Activated naive CD4-positive, alpha-beta T cell treated with anti-CD3 and anti-CD28 coated beads, Interleukin-2, amount 50 U/mL, for 16 hours (primary cell): ENCODE measurements at places on chromosomes 7 and 10.

- DNase-seq, result no peak
These were observed 237.1 kb downstream of the PRPF18 start for GRCh38 chr10:13823709-13824405.

DNA sequence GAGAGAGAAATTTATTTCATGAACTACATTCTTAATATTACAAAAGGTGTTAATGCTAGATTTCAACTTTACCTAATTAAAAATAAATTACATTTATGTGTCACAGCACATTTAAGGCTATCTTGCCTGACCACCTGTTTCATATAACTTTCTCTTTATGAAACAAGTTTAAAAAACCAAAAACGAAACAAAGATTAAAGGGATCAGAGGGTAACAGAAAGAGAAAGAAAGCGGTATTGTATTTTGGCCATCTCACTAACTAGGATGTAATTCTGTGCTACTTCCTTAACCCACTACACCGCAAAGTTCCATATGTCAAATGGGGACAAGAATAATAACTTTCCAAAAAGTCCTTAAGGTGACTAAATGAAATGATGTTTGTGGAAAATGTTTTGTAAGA lies 6.3 kb upstream of the RHOBTB1 start:
- DNase-seq, result no peak

DNA sequence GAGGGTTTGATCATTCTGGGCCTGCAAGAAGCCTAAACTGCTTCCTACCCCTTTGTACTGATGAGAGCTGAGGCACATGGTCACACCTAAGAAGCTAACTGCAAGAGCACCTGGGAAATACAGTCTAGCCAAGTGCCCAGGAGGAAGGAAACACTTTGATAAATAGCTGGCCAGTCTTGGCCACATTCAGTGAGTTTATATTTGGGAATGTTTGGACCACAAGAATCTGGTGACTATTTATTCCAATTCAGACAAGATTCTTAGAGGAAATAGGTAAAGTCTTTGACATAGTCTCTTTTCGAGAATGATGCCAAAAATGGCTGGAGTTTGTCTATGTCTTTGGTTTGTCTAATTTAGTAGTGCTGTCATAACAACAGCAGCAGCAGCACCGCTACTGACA lies 213.6 kb downstream of the KIF20B start:
- no peak for DNase-seq

DNA sequence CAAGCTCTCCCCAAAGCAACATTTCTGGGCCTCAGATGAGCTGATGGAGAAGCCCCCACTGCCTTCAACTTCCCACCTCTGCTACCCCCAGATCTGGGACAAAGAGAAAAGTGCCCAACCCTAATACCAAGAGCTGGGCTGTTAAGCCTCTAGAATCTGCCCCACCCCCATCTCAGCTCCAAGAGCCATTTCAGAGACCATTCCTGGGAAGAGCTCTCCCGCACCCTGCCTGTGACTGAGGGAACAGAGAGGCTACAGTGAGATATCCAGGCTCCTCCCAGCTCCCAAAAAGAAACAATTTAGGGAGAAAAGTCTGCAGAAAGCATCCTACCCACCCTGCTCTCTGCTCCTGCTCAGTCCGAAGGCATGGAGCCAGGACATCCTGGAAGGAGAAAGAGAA lies 2.5 kb upstream of the KCNH2 start:
- no peak for DNase-seq

DNA sequence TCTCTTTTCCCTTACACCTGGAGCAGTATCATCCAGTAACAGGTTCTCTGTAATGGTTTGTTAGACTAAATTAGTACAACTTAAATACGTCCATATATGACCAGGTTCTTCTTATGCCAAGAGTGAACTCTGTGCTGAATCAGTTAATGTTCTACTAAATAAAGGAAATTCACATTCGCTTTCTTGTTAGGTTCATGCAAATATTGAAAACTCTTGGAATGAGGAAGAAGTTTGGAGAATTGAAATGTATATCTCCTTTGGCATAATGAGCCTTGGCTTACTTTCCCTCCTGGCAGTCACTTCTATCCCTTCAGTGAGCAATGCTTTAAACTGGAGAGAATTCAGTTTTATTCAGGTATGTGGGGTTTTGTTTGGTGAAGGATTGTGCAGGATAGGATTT lies 15.3 kb upstream of the CFAP69 start:
- DNase-seq, result no peak

DNA sequence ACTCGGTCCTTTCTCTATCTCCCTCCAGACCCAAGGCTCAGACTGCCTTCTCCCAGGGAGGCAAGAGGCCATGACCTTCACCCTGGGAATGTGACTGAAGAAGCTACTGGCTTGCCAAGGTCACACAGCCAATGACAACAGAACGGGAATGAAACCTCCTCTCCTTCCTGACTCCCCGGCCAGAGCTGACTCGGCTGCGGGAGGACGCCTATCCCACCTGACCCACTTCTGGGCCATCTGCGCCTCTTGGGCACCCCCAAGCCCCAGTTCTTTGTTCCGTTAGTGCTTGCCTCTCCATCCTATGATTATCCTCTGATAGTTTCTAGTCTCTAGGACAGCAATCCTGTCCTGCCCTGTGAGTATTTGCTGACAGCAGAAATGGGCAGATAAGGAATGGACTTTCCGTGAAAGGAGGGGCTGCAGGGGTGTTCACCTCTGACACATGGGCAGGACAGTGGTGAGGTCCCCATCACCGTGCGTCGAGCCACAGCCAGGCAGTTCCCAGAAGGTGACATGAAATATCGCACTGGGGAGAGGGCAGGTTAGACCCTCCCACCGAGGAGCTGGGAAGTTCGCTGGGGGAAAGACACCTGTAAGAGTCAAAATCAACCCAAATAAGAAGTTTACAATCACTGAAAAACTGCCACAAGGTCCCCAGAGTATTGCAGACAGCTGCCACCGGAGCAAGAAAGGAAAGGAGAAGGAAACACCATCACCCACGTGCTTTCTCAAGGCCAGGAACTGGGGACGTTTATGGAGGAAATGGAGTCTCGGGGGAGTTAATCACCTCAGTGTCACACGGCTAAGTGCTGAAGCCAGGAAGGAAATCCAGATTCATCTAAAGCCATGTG lies 63.0 kb downstream of the INSIG1 start:
- DNase-seq, result no peak

DNA sequence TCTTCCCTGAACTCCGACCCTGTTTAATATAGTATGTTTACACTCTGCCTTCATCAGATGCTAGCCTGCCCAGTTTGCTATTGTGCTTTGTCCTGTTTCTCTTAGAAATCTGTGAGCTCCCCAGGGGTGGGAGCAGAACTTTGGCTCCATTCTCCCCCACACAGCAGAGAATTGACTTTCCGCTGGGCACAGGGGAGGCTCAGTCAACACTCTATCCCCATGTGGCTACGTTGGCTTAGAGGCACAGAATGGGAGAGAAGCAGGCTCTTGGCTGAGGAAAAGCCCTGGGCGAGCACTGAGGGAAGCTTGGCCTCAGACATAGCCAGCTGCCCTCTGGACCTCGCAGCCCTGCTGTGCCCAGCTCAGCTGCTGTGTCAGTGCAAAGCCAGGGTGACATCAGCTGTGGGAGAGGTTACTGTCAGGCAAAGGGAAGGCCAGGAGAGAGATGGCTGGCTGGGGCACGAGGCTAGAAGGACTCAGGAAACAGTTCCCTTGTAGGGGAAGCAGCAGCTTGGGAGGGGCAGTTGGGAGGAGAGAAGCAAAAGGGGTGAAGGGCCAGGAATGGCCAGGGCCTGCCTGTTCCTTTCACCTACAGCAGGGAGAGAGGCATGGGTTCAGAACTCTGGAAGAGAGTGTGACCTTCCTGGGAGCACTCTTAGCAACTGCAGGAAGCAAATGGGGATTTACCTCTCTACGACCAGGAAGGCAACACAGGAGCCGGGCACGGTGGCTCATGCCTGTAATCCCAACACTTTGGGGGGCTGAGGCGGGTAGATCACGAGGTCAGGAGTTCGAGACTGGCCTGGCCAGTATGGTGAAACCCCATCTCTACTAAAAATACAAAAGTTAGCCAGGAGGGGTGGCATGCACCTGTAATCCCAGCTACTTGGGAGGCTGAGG lies 5.8 kb upstream of the SCD start:
- DNase-seq, result no peak

DNA sequence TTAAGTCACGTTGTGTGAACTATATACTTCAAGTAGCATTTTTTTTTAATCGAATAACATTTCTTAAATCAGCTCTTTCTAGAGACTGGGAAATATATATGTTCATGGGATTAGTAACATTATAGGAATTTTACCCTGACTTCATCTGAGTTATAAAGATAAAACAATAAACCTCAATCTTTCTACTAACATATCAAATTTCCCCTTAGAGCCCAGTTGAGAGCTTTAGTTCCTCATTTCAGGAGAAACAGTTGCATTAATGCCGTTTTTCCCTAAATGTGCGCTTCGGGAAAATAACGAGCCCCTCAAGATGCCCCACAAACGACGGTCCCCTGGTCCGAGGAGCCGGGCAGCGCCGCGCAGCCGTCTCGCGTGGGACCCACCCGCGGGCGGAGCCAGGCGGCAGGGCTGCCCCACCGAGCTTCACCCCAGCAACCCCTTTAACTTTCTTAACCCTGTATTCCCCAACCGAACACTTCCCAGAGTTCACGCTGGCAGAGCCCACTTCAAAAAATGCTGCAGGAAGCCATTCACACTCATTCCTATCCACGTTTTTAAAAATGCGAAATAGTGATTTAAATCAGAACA lies 152.5 kb upstream of the YAE1 start:
- no peak for DNase-seq

DNA sequence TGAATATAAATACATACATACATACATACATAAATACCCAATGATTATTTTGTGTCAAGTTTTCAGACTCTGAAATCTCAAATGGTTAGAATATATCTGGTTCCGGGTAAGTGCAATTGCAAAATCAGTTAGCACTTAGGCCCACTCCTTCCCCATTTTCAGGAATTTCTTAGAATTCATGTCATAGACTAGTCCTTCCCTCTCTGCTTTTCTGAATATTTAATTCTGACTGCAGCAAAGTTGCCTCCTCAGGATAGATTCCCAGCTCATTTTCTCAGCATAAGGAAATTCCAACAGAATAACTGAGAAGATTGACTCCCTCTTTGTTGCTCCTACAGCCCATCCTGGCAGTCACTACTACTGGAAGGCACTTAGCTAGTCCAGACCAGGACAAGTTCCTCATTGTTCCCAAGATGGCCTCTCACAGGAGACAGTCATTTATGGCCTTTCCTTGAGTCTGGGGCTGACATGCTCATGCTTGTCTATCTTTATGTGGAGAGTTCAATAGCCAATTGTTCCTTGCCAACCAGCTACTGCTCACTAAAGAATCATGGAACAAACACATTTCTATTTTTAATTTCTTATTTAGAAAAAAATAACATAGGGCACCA lies 142.9 kb upstream of the ITGB1 start:
- no peak for DNase-seq

DNA sequence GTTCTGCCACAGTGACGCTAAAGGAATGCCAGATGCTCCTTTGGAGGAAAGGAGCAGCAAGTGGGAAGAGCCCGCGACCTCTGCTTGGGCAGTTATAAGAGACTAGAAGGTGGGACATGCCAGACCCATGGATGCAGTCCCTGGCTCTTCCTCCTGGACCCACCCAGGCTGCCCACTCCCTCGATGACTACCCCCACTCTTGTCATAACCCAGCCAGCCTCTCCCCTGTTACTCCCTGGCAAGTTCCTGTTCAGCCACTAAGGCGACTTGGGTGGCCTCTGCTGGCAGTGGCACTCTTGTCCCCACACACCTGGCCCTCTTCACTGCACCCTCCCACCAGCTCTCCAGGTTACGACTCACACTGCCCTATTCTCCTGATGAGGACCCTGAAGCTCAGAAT lies 33.5 kb downstream of the COL13A1 start:
- no peak for DNase-seq

- no peak for DNase-seq
These were observed 103.0 kb downstream of the NXPH1 start for GRCh38 chr7:8536431-8536830.

DNA sequence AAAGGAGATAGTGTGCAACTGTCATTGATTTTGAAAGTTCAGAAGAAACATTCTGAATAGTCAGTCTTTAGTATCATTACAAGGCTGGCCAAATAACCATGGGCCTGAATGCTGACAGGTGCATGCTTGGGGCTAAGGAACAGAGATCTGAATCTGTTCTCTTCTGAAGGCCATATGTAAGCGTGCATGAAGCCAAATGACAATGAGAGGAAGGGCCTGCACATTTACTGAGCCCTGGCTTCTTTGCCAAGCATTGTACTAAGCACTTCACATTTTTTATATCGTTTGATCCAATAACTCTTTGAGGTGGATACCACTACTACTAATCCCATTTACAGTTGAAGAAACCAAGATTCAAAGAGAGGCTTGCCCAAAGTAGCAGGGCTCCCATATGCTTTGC lies 22.5 kb upstream of the TIAL1 start:
- no peak for DNase-seq

DNA sequence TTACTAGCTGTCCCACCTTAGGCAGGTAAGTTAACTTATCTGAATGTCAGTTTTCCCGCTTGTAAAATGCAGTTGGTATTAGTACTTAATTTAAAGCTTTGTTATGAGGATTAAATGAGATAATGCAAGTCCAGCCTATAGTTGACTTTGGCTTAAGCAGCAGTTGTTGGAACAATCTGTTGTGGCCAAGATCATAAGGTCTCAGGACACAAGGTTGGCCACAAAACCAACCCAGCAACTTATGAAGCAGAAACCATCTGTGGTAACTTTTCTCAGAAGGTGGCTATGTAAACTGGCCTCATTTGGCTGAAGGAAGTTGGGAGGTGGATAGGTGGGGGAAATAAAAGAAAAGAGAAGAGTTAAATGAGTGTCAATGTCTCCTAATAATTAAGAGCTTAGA lies 29.4 kb downstream of the ENTPD1 start:
- no peak for DNase-seq

- no peak for DNase-seq
These were observed 90.0 kb upstream of the PAX2 start for GRCh38 chr10:100655326-100655759.

DNA sequence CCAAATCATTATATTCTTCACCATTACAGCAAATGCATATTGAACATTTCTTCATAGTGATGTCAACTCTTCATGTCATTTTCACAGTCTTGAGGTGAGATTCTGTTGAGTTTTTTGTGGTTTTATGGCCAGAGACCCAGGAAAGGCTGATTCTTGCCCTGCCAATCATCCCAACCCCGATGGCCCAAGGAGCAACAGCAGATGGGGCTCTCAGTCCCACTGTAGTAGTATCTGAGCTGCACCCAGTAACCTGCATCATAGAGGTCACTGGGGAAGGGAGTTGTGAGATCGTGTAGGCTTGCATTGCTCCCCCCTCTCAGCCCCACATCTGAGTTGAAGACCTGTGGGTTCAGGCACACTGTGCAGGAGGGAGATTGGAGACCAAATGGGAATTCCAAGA lies 26.7 kb downstream of the ZSCAN25 start:
- no peak for DNase-seq

DNA sequence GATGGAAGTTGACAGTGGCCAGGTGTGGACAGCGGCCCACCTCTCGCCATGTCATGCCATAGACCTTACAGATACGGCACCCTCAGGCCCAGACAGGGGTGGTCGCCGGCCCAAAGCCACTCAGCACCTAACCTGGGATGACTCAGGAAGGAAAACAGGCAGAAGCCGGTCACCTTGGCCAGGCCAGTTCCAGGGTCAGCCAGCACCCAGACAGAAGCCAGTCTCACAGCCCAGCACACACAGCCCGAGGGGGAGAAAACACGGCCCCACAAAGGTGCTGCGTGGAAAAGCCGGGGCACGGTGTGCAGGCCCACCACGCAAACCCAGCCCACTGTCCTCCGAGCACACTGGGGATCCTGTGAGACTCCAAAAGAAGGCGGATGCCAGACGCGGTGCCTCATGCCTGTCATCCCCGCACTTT lies 95.2 kb upstream of the DNAAF5 start:
- DNase-seq, result no peak
